ENCODE measurements at places on chromosomes 3 and 15.

DNA sequence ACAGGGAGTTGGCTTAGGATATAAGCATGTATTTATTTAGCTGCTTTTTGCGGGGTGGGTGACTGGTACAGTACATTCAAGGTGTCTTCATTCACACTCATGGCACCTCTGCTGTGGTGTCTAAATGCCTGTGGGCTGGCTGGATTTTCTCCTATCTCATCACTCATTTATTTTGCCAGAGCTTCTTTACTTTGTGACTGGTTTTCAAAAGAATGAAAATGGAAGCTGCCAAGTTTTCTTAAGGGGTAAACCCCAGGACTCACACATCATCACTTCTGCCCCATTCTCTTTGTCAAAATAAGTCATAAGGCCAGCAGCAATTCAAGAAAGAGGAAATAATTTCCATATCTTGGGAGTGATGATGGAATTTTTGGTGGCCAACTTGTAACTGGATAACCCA is 493.4 kb upstream of the ALCAM start:
- no peak for DNase-seq

- no peak for DNase-seq
These were observed 210.2 kb downstream of the ADAMTS17 start for GRCh38 chr15:100131321-100132224.

DNA sequence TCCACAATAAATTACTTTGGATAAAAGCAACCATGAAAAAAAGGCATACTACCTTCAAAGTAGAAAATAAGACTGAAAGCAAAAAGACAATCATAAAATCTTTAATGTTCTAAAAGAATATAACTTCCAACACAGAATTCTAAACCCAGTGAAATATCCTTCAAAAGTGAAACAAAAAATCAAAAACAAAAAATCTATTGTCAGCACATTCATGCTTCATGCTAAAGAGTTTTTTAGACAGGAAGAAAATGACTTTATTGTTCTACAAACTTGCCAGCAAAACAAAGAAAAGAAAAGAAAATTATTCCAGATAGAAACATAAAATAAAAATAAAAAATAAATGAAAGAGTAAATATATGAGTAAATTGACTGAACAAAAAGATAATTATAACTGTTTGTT is 134.9 kb downstream of the EFHB start:
- no peak for DNase-seq

GRCh38 chr3:107285197-107285596 is 92.0 kb upstream of the CCDC54 start:
- no peak for DNase-seq

DNA sequence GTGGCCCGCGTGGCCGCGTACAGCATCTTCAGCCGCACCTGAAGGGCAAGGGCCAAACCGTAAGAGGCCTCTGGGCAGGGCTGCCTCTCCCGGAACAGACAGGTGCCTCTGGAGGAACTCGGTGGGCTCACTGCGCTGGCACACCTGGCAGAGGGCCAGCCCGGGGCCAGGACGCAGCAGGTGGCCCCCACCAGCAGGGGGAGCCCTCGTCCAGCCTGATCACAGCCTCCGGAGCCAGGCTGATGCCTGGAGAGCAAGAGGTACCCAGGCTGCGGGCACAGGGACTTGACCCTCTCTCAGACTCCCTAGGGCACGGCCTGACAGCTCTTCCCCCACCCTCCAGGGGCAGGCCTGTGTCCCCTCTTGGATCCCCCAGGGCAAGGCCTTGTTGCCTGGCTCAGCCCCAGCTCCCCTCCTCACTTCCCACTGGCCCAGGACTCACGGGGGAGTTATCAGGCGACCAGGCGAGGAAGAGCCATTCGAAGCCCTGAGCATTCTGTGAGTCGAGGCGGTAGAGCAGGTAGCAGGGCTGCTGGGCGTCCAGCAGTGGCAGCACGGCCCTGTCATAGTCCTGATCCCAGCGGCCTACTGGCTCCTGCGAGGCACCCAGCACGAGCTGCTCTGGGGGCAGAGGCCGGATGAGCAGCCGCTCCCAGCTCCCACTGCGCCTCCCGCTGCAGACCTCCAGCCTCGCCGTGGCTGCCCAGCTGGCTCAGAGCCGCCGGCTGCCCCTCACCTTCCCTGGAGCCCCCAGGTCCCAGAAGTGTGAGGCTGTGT is 6.2 kb upstream of the TLR9 start:
- no peak for DNase-seq

DNA sequence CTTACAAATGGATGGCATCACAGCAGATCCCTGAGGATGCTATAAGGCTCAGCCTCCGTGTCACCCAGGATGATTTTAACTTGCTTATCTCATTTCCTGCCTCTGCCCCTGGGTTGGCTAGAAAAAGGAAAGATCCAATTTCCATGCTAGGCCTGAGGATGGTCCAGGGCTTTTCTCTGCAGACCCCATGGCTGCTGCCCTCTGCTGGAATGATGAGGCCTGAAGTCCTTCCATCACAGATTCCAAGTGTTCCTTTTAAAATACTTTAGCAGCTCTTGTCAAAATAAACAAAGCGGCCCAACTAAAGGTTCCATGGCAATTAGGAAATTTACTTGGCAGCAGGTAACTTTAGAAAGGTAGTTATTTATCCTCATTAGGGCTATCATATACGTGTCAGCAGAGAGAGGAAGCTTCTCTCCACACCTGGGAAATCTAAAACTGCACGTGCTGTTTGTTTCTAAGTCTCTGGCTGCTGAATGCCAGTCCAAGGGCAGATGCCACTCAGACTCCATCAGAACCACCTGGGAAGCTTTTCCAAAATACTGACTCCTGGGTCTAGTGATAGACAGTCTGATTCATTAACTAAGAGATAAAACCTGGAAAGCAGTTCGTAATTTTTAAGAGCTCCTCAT is 401.9 kb upstream of the IL12A start:
- no peak for DNase-seq

- DNase-seq: no peak
These were observed 26.7 kb upstream of the CCDC80 start for GRCh38 chr3:112667599-112667998.

DNA sequence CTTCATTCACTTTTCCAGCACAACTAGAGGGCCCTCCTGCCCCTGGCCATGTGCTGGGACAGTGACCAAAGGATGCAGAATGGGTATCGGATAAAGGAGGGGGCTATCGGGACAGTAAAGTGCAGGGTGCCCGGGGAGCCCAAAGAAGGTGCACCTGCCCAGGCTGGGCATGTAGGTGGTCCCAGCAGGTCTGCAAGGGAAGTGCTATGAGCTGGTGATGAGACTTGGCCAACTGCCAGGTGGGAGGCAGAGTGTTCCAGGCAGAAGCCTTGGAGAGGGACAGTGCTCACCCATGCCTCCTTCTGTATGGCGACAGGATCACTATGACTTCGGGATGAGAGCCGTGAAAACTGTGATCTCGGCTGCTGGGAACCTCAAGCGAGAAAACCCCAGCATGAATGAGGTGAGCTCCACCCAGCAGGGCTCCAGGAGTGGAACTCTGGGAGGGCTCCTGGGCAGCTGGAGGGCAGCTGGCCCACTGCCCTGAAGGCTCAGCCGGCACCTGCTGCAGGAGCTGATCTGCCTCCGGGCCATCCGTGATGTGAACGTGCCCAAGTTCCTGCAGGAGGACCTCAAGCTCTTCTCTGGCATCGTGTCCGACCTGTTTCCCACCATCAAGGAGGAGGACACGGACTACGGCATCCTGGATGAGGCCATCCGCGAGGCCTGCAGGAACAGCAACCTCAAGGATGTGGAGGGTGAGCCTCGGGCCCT is 48.4 kb downstream of the DNAH1 start:
- DNase-seq: no peak

DNA sequence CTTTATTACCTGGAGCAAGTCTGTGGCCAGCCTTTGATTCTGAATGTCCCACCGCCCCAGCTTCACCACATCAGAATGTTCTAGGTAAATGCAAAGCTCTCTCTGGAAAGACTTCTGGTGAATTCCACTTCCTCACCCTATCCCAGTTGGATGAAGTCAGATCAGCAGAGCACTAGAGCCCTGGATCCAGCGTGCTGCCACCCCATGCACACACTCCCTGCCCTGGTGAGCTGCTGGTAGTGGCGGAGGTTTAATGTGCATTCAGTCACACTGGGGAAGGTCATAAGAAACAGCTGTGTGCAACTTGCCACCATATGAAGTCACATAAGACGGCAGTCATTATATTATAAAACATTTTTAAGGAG is 16.3 kb upstream of the SLC41A3 start:
- no peak for DNase-seq

DNA sequence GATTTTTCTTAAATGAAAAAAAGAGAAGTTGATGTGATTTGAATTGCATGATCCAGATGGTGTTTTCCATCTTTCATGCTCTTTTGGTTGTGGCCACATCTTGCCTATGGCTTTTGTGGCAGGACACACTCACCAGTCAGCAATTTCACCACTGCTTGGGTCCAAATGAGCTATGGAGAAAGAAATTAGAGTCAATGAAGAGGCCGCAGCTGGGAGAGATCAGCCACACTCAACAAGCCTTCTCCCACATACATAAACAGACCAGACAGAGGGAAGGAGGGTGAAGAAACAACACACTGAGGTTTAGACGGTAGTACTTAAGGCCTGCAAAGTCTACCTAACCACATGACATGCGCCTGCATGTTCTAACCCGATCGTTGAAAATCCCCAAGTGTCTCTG is 110.7 kb upstream of the CDIN1 start:
- DNase-seq: peak; percentile 64

GRCh38 chr3:72582211-72582878 is 265.9 kb downstream of the SHQ1 start:
- DNase-seq: no peak

- no peak for DNase-seq
These were observed 322.8 kb downstream of the NEK10 start for GRCh38 chr3:27046351-27046750.

GRCh38 chr15:25783607-25784540 is 79.3 kb downstream of the ATP10A start:
- no peak for DNase-seq

GRCh38 chr15:83164111-83164770 is 43.4 kb downstream of the HDGFL3 start:
- DNase-seq: no peak

- no peak for DNase-seq
These were observed 46.6 kb downstream of the SLCO2A1 start for GRCh38 chr3:133983126-133983525.

- no peak for DNase-seq
These were observed 211.6 kb downstream of the CNTN3 start for GRCh38 chr3:74402821-74403220.

DNA sequence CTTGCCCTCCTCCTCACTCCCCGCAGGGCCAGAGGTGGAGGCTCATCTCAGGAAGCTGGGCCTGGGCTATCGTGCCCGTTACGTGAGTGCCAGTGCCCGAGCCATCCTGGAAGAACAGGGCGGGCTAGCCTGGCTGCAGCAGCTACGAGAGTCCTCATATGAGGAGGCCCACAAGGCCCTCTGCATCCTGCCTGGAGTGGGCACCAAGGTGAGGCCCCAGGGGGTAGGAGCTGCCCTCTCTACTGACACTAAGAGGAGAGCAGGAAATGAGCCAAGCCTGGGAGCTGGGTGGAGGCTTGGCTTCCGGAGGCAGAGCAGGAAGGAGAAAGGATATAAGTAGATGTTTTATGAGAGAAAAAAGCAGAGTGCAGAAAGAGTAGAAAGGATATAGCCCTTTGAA is 4.9 kb downstream of the OGG1 start:
- DNase-seq: no peak

- no peak for DNase-seq
These were observed 458.5 kb downstream of the AGBL1 start for GRCh38 chr15:86538141-86538540.

DNA sequence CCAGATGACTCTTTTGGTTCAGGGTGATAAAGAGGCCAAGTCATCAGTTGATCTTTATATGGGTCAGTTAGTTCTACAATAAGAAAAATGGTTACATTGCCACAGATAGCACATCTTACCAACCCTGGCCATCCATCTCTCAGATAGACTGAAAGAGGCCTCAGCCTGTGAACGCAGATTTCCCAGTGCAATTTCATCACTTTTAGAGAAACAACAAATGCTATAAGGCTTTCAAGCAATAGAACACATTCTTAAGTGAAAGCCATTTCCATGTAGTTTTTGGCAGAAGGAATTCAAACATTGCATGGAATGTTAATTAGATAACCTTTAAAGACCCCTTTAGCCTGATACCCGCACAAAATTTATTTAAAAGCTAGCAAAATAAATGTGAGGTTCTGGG is 200.6 kb upstream of the ZBTB20 start:
- no peak for DNase-seq

- peak; percentile 74 for DNase-seq
These were observed 140.5 kb upstream of the TPM1 start for GRCh38 chr15:62901909-62902546.

DNA sequence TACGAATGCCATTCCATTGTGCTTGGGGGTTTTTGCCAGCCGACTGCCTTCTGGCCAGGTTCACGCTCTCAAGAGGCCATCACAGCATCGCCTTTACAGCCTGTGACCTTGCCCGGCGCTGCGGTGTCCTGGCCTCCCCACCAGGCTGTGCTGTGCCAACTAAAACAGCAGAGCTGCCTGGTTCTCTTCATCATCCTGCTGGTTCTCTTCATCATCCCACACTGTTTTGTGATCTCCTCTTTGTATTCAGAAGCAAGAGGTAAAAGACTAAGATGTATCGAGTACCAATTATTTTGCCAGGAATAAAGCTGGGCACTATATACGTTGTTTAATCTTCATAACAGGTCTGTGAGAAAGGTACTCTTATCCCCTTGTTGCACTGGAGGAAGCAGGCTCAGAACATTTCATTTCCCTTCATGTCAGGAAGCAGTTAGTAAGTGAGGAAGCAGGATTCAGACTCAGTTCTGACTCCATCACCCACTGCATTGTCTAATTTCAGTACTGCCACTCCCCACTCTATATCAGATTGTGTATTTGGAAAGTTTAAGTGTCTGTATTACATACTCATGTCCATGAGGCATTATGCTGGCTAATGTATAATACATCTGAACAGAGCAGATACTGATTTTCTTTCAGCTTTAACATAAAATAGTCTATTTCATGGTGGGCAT is 92.7 kb downstream of the LRRC28 start:
- no peak for DNase-seq

DNA sequence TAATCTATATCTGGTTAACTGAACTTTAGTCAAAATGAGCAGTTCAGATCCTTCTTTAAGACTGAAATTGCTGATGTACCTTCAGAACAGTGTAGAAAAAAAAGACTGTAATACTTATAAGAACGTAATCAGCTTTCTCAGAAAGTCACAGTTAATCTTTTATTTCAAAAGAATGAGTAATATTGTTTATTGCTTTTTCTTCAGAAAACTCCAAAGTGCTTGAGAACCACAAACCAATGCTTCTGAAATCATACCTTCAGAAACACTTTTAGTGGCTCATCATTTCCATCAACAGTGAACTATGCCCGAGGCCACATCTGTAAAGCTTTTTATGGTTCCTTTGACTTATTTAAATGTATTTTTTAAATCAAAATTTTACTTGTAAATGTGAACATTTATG is 33.3 kb upstream of the CLASP2 start:
- DNase-seq: no peak

GRCh38 chr15:40940296-40940801 is 11.2 kb downstream of the DLL4 start:
- no peak for DNase-seq

GRCh38 chr3:175404027-175404426 is 544.9 kb downstream of the NAALADL2 start:
- DNase-seq: no peak

GRCh38 chr3:73787620-73788019 is 162.9 kb upstream of the PDZRN3 start:
- no peak for DNase-seq

- no peak for DNase-seq
These were observed 131.4 kb downstream of the THRB start for GRCh38 chr3:24363242-24363641.

GRCh38 chr15:63190769-63191649 is 1.6 kb downstream of the RAB8B start:
- no peak for DNase-seq

All from NCI-H187 (cell line).